Left kidney (tissue), 8 donors: ENCODE measurements at places on chromosomes 12 and 14.

DNA sequence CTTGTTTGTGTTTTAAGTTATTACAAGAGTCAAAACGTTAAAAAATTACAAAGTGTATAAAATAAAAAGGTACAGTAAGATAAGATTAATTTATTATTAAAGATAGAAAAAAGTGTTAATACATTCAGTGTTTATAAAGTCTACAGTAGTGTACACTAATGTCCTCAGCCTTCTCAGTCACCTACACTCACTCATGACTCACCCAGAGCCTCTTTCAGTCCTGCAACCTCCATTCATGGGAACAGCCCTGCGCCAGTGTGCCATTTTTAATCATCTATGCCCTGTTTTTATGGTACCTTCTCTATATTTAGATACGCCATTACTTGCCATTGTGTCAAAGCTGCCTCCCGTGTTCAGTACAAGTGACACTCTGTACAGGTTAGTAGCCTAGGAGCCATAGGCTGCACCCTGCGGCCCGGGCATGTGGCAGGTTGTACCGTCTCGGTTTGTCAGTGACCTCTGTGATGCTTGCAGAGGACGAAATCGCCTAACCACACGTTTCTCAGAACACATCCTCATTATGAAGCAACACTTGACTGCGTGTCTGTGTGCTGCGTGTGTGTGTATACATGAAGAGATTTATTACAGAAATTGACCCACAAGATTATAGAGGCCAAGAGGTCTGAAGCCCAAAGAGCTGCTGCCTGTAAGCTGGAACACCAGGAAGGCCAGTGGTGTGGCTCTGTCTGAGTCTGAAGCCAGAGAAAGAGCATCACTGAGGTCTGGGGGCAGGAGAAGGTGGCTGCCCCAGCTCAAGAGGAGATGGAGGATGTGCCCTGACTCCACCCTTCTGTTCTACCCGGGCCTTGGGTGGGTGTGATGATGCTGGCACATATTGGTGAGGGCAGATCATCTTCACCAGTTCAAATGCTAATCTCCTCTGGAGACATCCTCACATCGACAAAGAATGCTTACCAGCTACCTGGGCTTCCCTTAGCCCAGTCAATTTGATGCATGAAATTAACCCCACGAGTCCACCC, 116.6 kb upstream of the C14orf180 start:
- DNase-seq: no peak

GRCh38 chr14:43795600-43796228, 711.4 kb downstream of the FSCB start:
- peak; percentile 11 for DNase-seq

DNA sequence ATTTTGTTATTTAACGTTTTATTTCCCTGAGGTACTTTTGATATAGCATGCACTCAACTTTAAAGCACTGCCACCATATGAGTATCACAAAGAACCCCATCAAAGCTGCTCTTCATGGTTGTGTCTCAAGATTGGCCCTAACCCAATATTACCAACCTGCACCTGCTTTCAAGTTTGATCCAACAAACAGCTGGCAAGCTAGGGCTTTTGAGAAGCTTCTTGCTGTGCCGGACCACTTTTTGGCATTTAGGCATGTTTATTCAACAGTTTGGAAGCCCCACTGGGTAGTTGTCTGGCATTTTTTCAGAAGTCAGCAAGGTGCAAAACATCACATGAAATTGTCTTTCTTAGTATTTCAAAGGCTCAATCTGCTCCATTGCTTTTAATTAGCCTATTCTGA, 137.2 kb upstream of the PLEKHA5 start:
- no peak for DNase-seq

GRCh38 chr14:94547151-94547680, 14.0 kb upstream of the SERPINA4 start:
- no peak for DNase-seq

DNA sequence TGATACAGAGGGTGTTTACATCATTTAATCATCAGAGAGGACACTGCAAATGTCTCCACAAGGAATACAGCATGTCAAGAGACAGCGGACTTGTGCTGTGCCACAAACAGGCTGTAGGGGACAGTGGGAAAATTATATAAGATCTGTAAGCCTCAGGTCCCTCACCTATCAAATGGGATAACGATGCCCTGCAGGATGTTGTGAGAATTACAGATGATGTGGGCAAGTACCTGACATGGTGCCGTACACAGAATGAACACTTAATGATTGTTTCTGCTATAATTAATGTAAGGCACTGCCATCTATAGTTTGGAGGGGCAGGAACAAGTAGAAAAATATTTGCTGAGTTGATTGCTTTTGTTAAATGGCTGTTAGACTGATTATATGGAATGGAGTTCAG, 81.9 kb upstream of the GTF2A1 start:
- no peak for DNase-seq

DNA sequence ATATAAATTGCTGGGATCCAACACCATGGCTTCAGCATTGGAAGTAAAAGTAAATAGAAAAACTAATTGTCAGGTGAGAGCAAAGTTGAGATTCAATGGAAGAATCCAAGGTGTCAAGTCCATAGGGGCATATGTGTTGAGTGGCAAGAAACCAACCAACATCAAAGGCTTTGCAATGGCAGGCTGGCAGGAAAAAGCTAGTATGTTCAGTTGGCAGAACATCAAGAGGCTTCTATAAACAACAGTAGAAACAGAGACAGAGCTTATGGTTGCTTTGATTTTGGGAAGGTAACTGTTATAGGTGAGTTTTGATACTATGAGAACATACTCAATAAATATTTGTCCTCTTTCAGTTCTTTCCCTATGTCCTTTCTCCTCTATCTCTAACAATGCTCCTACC, 553.7 kb upstream of the MDGA2 start:
- no peak for DNase-seq
